CD4-positive, CD25-positive, alpha-beta regulatory T cell (primary cell): ENCODE measurements at places on chromosomes 4 and X. TPM values are rescaled to one million over a fixed set of nuclear protein-coding genes. Genes with fewer than 3 reads are reported as not detected.

DNA sequence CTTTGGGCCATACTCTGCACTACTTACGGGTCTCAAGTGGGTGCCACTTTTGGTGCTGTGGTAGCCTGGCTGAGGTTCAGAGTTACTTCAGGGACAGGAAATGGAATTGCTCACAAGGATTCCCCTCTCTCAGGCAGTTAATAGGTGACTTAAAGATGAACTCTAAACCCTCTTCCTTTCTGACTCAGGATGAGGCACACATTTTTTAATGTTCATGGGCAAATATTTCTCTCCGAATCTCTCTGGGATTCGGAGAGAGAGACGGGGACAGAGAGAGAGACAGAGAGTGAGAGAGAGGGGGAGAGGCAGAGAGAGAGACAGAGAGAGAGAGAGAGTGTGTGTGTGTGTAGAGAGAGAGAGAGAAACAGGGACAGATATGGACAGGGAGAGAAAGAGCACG is 79.8 kb downstream of the NYX start:
- no peak overlapping the region for H3K4me3 ChIP-seq
- no peak for DNase-seq
- H3K27me3 ChIP-seq: no peaks in the 10 kb centered on the region
- H3K4me1 ChIP-seq: no peaks in the 10 kb centered on the region
- no peak overlapping the region for H3K27ac ChIP-seq

HSFX2 gene
- total RNA-seq: not detected

GRCh38 chr4:168923526-168924194 is 86.4 kb downstream of the CBR4 start:
- H3K27ac ChIP-seq: no peak overlapping the region
- no peak overlapping the region for H3K4me3 ChIP-seq
- DNase-seq: peak; percentile 51
- H3K27me3 ChIP-seq: no peaks in the 10 kb centered on the region
- H3K36me3 ChIP-seq: no peaks in the 10 kb centered on the region

GRCh38 chr4:188697243-188697642 is 558.0 kb downstream of the TRIML1 start:
- no peak overlapping the region for H3K27ac ChIP-seq
- no peaks in the 10 kb centered on the region for H3K27me3 ChIP-seq
- no peak for DNase-seq
- H3K4me3 ChIP-seq: no peak overlapping the region

DNA sequence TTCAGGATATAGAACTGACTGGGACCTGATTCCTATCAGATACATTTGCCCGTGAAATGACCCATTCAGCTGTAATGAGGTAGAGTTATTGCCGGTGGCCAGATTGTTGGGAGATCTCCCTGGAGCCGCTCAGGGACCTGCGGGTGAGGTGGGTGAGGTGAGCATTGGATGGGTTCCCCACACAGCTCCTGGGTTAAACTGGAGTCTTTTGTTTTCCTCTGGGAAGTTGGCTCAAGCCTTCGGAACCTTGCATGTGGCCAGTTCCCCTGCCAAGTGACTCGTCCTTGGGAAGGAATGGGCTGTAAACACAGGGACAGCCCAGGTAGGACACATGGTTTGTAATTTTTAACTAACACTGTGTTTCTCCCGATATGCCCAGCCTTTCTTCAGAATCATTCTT is 31.6 kb upstream of the KIT start:
- H3K4me3 ChIP-seq: no peak overlapping the region
- DNase-seq: no peak
- H3K36me3 ChIP-seq: no peaks in the 10 kb centered on the region

MAGEE2 gene
- total RNA-seq: not detected

RP2 gene
- 7.2 TPM for total RNA-seq

- no peaks in the 10 kb centered on the region for H3K4me1 ChIP-seq
- H3K36me3 ChIP-seq: no peaks in the 10 kb centered on the region
- no peaks in the 10 kb centered on the region for H3K27me3 ChIP-seq
- H3K4me3 ChIP-seq: no peak overlapping the region
- no peak overlapping the region for H3K27ac ChIP-seq
These were observed 379.8 kb downstream of the DCAF12L2 start for GRCh38 chrX:125786316-125786715.

DNA sequence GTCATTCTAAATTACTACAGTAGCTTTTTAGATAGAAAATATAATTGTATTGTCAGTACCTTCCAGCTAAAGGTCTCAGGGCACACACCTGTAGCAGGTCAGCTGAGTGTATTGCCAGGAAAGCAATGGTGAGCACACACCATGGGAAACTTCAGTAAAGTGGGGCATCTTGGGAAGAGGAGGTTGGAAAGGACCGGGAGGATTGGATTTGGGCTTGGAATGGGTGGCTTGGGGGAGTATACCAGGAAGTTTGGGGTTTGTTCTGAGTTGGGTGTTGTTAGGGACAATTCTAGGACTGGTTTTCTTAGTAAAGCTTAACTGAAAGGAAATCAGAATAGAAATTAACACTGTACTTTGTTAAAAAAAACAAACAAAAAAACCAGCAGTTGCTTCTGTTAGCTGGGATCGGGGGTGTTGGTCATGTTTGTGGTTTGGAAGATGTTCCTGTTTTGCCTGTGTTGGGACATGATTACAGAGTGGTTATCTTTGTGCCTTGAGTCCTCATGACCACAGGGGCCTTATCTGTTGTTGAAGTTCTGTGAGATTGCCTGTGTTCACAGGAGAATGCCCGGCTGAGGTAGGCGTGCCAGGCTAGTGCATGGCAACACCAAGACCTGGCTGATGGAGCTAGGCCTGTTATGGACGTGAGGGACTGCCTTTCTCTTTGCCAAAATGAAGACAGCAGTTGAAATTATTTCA is 35.1 kb downstream of the PRIMPOL start:
- H3K27me3 ChIP-seq: no peaks in the 10 kb centered on the region
- H3K36me3 ChIP-seq: no peaks in the 10 kb centered on the region
- H3K4me3 ChIP-seq: no peak overlapping the region
- no peak overlapping the region for H3K27ac ChIP-seq
- H3K4me1 ChIP-seq: no peaks in the 10 kb centered on the region

PDLIM3 gene
- not detected for total RNA-seq

DNA sequence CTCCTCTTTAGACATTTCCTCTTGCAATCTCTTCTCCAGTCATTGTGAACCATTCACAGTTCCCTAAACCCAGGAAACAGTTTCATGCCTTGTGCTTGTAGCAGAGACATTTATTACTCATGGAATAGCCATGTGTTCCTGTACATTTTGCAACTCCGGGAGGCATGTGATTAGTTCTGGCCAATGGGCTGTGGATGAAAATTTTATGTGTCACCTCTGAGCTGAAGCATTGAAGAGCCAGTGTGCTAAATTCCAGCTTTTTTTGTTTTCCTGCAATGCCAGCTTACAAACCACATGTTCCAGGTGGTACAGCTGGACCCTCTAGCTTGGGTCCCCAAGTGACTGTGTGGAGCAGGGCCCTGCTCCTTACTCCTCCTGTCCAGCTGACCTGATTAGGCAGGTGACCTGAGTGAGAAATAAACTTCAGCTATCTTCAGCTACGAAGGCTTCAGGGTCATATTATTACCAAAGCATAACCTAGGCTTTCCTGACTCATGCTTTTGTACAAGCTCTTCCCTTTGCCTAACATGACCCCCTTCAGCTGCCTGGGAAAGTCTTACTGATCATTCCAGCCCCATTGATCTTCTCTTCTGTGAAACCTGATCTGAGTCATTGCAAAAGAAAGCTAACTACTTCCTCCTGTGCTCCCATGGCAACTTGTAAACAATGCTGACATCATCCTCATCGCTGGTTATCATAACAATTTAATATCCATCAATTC is 200.4 kb downstream of the PTTG2 start:
- no peaks in the 10 kb centered on the region for H3K27me3 ChIP-seq
- H3K27ac ChIP-seq: peak overlapping the region; percentile 75
- no peak overlapping the region for H3K4me3 ChIP-seq
- H3K36me3 ChIP-seq: no peaks in the 10 kb centered on the region
- peak; percentile 86 for DNase-seq

DNA sequence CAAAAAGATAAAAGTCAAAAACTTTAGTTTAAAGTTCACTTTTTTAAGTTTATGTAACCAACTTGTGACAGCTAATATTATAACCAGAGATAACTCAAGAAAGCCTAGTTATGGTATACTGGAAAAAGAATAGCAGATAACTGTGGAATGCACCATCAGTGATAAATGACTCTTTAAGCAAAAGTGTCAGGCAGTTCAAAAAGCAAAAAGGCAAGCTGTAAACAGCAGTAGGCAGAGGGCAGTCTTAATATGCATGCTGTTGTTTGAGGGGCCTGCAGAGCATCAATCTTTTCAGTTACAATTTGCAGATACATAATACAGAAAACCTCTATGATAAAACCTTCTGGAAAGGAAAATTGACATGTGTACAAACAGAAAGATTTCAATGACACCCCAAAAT is 81.8 kb upstream of the JADE1 start:
- no peaks in the 10 kb centered on the region for H3K27me3 ChIP-seq
- no peak for DNase-seq
- H3K36me3 ChIP-seq: no peaks in the 10 kb centered on the region
- no peak overlapping the region for H3K4me3 ChIP-seq
- no peak overlapping the region for H3K27ac ChIP-seq

- no peaks in the 10 kb centered on the region for H3K27me3 ChIP-seq
- DNase-seq: no peak
- no peak overlapping the region for H3K27ac ChIP-seq
- H3K4me3 ChIP-seq: no peak overlapping the region
- H3K4me1 ChIP-seq: no peaks in the 10 kb centered on the region
- no peaks in the 10 kb centered on the region for H3K36me3 ChIP-seq
These were observed 946.0 kb downstream of the RAB28 start for GRCh38 chr4:12538162-12538561.

DNA sequence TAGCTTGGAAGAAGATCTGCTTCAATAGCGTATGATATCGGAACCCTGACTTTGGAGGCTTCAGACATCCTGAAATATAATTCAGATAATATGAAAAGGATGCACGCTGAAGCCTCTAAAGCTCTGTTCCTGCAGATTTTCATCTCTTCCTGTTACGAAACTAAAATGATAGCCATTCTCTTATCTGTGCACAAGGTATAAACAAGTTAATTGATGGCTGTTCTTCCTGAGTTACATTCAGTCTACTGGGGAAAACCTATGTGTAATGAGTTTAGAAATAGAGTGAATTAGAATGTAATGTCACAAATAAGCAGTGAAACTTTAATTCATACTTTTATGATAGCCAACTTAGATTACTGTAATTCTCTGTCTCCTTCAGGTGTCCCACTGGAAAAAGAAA is 36.8 kb upstream of the AGA start:
- no peak overlapping the region for H3K27ac ChIP-seq
- H3K27me3 ChIP-seq: no peaks in the 10 kb centered on the region
- peaks cover 3% of the 10 kb centered on the region for H3K4me1 ChIP-seq
- DNase-seq: no peak
- no peaks in the 10 kb centered on the region for H3K36me3 ChIP-seq

DNA sequence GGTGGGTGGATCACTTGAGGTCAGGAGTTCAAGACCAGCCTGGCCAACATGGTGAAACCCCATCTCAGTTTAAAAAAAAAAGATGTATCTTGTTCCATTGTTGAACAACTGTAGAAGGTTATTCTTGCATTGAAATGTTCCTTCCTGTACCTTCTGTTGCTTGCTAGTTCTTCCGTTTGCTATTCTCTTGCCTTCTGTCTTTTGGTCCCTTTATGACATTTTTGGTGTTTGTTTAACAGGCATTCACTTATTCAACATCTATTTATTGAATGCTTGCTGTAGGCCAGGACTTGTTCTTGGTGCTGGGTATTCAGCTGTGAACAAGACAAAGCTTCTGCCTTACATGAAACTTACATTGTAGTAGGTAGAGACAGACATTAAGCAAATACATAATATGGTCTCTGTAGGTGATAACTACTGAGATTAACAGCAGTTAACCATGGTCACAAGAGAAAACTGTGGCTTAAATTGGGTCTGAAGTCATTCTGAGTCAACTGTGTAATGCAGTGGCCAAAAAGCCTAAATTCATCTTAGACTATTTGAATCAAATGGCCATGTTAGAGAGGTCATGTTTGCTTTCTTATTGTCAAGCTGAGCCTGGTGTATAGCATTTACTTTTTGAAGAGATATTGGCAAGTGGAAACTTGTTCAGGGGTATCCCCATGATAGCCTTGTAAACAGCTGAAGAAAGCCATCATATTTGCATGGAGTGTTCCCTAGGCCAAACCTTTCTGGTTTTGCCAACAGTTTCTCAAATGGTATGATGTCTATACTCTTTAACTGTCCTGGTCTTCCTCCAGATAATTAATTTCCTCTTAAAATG is 35.6 kb downstream of the GAB1 start:
- H3K27me3 ChIP-seq: no peaks in the 10 kb centered on the region
- H3K27ac ChIP-seq: no peak overlapping the region
- no peak overlapping the region for H3K4me3 ChIP-seq
- H3K4me1 ChIP-seq: no peaks in the 10 kb centered on the region

SMIM10 gene
- total RNA-seq: not detected

- no peak for DNase-seq
- H3K27ac ChIP-seq: no peak overlapping the region
- H3K36me3 ChIP-seq: no peaks in the 10 kb centered on the region
- H3K4me1 ChIP-seq: no peaks in the 10 kb centered on the region
These were observed 24.3 kb downstream of the SHROOM3 start for GRCh38 chr4:76459291-76459723.

F9 gene
- total RNA-seq: not detected

- no peak overlapping the region for H3K4me3 ChIP-seq
- no peaks in the 10 kb centered on the region for H3K4me1 ChIP-seq
- DNase-seq: no peak
- no peak overlapping the region for H3K27ac ChIP-seq
- no peaks in the 10 kb centered on the region for H3K36me3 ChIP-seq
- H3K27me3 ChIP-seq: peaks cover 4% of the 10 kb centered on the region
These were observed 11.1 kb upstream of the ZCCHC4 start for GRCh38 chr4:25301471-25301870.

DNA sequence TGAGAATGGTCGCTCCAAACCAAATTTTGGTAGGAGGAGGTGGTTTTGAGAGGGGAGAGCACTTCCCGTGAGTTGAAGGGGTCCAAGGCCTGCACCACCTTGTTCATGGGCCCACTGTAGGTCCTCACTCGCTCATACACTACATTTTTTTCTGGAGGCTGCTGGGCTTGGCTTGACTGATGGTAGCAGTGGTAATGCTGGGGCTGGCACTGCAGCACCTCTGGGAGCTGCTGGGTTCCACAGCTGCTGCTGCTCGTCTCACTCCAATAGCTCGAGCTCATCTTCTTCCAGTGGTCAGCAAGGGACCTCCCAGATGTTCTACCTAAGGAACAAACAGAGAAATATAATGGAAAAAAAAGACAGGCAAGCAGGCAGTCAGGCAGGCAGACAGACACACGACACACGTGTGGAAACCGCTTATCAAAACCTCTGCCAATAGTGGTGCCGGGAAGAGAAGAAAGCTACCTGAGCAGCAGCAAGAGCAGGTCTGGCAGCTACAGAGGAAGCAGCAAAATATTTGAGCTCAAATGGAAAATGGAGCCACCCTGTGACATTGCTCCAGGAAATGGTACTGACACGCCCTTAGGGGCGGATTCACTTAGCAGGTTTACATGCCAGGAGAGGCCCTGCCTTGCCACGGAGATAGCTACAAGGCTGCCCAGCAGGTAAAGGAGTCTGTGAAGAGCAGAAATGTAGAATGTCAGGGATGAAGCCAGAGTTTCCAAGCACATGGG is at the start of gene POF1B:
TSS of gene POF1B (minus strand) at position 492 of the 734 bp plus-strand sequence. CDS start at position 281, 211 bp downstream.
- no peak within 1 kb of the TSS for H3K4me3 ChIP-seq
- H3K36me3 ChIP-seq: no peaks in the 10 kb centered on the region
- no peaks in the 10 kb centered on the region for H3K27me3 ChIP-seq
- peak; percentile 3 for DNase-seq
- H3K27ac ChIP-seq: no peak within 1 kb of the TSS
- no peaks in the 10 kb centered on the region for H3K4me1 ChIP-seq
